ENCODE measurements at places on chromosomes 3 and 15. TPM values are rescaled to one million over a fixed set of nuclear protein-coding genes. Genes with fewer than 3 reads are reported as not detected.
A peak's percentile ranks its signal among the peaks of the same experiment; 100 is the strongest.

DNA sequence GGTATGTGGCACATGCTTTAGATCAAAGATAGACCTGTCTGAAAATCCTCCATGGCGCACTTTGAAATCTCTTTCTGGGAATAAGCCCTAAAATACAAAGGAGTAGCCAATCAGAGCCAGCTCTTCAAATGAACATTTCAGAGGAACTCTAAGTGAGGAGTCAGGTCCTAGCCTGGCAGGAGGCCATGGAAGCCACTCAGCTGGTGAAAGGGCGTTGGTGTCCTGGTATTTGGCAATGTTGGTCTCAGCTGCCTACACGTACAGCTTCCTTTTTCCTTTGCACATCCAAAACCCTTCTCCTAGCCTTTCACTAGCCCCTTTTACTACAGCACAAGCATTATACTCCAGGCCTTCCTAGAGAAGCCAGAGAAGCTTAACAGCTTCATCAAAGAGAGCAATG lies 5.5 kb downstream of the WDR73 start:
- no peak for DNase-seq

- DNase-seq = no peak
Measured at GRCh38 chr15:87816016-87816415, 440.5 kb downstream of the NTRK3 start.

- DNase-seq = no peak
Measured at GRCh38 chr3:163919154-163919553, 1159.1 kb downstream of the SI start.

- DNase-seq = peak; percentile 71
Measured at GRCh38 chr3:69082805-69083204, 1.9 kb upstream of the ARL6IP5 start.

DNA sequence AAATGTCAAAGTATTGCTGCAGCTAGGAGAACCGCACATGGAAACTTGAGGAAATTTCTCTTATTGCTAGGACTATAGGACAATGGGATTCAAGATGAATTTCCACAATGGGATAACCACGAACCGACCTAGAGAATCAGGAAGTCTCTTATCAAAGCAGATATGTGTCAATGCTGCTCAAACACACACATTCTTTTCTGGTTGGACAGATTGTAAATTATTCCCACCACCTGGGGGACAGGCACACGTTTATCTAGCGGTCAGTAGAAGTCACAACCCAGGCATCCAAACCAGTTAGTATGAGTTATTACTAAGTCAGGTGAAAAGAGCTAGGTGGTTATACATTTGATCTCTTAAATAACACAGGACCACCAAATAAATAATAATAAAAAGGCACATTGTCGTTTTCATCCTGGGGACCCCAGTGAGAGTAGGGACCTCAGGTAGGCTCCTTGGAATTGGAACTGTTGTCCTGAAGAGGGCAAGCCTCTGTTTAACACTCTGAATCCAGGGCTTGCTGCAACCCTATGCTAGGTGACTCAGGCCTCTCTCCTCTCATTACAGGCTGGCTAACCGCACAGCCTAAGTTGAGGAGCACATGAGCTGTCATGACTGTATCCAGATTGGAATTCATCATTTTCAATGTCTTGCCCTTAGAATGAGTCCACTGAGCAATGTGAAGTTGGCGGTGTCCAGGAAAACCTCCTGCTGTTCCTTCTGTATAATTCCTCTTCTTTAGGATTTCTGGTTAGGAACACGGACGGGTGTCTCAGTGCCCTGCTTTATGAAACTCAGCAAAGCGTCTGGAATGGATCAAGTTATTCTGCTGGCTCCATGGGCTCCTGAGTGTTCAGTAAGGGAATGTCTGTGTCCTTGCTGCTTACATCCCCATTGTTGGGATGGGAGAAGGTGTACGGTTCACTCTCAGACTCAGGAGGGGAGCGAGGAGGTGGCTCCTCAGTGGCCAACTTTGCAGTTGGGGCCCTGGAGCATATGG lies 59.0 kb downstream of the CLEC3B start:
- DNase-seq = no peak

DNA sequence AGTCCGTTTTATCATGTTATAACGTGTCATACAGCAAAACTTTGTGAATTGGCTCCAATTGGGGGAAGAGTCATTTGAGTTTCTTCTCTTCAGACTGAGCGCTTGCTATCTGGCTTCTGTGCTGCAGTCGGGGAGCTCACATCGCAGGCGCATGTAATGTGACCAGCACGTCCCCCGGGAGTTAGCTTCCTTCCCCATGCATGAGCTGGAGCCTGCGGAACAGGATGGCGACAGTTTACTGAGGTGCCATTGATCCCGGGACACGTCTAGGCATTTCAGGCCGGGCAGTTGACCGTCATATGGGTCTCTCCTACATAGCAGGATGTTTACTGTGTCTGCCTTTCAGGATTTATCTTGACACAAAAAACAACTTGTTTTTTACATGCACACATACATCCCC lies 44.8 kb downstream of the CMTM8 start:
- no peak for DNase-seq

Gene EBLN2
- 7.3 TPM for total RNA-seq

- DNase-seq = no peak
Measured at GRCh38 chr3:12420393-12420792, 63.9 kb upstream of the TSEN2 start.

- no peak for DNase-seq
Measured at GRCh38 chr15:91896341-91897055, 43.0 kb downstream of the SLCO3A1 start.

GRCh38 chr3:81689617-81690016 lies 71.8 kb downstream of the GBE1 start:
- DNase-seq = no peak

- peak; percentile 82 for DNase-seq
Measured at GRCh38 chr15:100873029-100873677, 6.5 kb upstream of the ALDH1A3 start.

GRCh38 chr3:36992806-36993325 lies at the start of gene EPM2AIP1:
Gene EPM2AIP1, minus strand, starts transcription at chr3:36993131. Its CDS starts 54 bp downstream, at chr3:36993077.
- DNase-seq = no peak

DNA sequence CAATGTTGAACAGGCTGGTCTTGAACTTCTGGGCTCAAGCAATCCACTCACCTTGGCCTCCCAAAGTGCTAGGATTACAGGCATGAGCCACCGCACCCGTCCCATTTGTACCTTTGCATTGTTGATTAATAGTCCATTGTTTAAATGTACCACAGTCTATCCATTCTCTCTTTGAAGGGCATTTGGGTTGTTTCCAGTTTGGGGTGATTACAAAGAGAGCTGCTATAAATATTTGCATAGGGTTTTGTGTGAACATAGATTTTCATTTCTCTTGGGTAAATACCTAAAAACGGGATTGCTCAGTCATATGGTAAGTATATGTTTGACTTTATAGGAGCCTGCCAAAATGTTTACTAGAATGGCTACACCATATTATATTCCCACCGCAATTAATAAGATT lies 13.7 kb upstream of the PTPRG start:
- no peak for DNase-seq

DNA sequence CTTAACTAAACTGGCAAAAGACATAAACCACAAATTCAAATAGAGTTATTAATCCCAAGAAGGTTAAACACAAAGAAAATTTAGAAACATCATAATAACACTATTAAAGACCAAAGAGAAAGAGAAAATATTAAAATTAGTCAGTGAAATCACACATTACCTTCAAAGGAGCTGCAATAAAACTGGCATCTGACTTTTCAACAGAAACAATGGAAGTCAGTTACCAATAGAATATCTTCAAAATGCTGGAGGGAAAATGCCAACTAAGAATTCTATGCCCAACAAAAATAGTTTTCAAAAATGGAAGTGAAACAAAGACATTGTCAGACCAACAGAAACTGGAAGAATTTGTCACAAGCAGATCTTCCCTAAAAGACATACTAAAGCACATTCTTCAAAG lies 68.7 kb upstream of the RNF7 start:
- DNase-seq = no peak

GRCh38 chr3:24119321-24119751 lies 174.2 kb downstream of the NR1D2 start:
- DNase-seq = no peak

DNA sequence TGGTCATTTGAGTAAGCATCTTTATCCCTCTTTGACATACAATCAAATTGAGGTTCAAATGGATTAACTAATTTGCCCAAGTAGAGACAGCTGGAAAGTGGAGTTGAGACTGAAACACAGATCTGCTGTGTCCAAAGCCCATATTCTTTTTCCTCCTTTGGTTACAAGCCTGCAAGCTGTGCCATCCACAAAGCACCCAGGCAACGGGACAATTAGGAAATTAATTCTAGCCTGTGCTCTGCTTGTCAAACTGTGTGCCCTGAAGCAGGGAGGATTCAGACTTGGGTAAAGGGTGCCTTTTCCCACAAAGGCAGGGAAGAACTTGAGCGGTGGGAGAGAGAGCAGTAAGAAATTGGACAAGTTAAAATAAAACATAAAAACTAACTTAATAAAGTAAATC lies 127.9 kb downstream of the DTWD1 start:
- DNase-seq = no peak

- peak; percentile 77 for DNase-seq
Measured at GRCh38 chr3:37855363-37855970, 6.2 kb upstream of the CTDSPL start.

Gene PLIN1
- total RNA-seq = 0.12 TPM

Gene GOLGA6D
- not detected for total RNA-seq

DNA sequence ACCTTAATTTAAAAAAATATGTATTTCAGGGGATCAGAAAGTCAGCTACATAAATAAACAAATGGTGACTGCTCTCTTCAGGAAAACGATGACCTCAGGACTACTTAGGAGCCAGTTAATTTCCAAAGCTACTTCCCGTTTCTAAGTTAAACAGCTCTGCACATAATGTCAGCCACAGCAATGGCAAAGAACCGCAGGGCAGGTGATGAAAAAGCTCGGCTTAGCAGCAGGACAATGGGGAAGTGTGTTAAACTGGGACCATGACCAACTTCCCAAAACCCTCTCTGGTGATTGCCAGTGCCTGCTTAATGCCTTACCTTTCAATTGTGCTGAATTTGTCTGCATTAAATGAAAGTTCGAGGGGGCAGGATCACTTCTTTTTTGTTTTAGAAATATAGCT lies 258.9 kb downstream of the FHIT start:
- DNase-seq = no peak

Gene GOLGB1
- total RNA-seq = 32.2 TPM

Gene NKTR
- total RNA-seq = 99.0 TPM

DNA sequence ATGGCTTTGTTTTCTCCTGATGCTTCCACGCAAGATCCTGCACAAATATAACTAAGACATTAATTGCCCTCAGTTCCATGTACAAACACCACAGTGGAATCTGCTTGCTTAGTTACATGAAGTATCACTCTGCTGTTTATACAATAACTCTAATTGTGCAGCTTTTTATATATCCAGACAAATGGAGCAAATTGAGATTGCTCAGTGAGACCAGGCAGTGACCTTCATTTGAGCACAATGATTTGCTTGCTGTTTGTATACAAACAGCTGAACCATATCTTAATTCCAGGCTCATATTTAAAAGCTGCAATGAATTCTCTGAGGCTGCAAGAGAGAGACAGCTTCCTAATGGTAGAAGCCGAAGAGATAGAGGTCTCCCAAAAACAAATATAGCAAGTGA lies 243.7 kb downstream of the CADPS start:
- DNase-seq = no peak

Gene VEPH1
- 136 TPM for total RNA-seq

GRCh38 chr15:77168616-77169015 lies 97.7 kb upstream of the TSPAN3 start:
- no peak for DNase-seq

DNA sequence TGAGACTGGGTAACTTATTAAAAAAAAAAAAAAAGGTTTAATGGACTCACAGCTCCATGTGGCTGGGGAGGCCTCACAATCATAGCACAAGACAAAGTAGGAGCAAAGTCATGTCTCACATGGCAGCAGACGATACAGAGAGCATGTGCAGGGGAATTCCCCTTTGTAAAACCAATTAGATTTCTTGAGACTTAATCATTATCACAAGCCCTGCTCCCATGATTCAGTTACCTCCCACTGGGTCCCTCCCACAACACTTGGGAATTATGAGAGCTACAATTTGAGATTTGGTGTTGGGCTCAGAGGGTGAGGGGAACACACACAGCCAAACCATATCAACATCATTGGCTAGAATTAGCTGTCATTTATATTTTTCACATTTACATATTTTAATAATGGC lies 221.0 kb downstream of the RSRC1 start:
- no peak for DNase-seq

GRCh38 chr3:40306336-40306735 lies 3.2 kb upstream of the EIF1B start:
- no peak for DNase-seq

DNA sequence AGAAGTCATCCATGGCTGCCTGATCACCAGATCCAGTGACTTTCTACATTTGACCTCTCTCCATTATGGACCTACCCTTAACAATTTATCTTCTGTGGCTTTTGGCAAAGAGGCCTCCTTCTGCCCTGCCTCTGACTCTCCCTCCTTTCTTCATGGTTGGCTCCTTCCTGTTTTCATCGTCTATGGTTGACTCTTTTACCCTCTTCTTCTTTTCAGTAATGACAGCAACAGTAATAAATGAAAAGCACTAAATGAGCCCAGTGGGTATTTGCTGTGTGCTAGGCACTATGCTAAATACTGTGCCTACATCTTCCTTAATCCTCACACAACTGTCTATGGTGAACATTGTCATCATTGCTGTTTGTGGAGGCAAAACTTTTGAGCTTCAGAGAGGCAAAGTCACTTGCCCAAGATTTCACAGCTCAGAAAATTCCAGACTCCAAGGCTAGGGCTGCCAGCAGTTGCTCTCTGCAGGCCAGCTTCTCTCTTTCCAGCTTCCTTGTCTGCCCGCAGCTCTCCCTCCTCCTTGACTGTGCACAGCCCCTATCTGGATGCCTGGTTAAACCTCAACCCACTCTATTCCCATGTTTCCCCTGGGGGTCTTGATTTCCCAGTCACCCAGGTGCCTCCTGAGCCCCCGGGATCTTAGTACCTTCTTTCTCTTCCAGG lies 24.6 kb downstream of the ITPR1 start:
- DNase-seq = no peak

Gene UROC1
- not detected for total RNA-seq

DNA sequence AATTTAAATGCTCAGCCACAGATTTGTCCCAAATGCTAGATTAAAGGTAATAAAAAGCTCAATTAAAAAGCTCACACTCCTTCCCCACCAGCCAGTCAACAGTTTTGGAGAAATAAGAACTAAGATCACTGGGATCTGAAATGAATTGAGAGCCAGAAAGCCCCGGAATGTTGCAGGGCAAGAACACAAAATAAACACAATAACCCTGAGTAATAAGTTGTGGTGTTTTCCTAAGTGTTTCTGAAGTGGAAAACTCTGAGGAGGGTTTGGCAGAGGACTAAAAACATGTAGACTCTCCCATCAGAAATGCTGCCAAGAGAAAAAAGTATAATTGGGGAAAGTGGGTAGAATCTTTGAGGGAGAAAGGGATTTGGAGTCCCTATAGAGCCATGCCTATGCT lies 127.8 kb downstream of the ABI3BP start:
- peak; percentile 26 for DNase-seq

DNA sequence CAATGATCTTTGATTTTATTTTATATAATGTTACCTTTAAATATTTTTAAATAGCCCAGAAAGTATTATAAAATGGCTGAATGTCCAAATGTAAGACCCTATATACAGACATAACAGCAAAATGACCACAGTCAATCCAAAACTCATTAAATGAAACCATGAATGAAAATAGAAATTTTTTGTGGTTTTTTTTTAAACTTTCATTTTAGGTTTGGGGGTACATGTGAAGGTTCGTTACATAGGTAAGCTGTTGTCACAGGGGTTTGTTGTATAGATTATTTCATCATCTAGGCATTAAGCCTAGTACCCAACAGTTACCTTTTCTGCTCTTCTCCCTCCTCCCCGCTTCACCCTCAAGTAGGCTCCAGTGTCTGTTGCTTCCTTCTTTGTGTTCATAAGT lies 108.8 kb downstream of the FAIM start:
- DNase-seq = no peak

All from endothelial cell of umbilical vein (primary cell).